ENCODE measurements at places on chromosomes 7 and 10. TPM values are rescaled to one million over a fixed set of nuclear protein-coding genes. Genes with fewer than 3 reads are reported as not detected.

The GNG11 gene
- 29.6 TPM for total RNA-seq

The THAP5 gene
- total RNA-seq = 24.4 TPM

The AGAP9 gene
- total RNA-seq = 1.6 TPM

- H3K4me3 ChIP-seq = no peak overlapping the region
- no peaks in the 10 kb centered on the region for H3K4me1 ChIP-seq
- DNase-seq = no peak
- H3K27ac ChIP-seq = no peak overlapping the region
- H3K36me3 ChIP-seq = no peaks in the 10 kb centered on the region
Observed at GRCh38 chr7:40876601-40877000, 741.8 kb downstream of the SUGCT start.

- H3K27ac ChIP-seq = no peak overlapping the region
- H3K4me3 ChIP-seq = no peak overlapping the region
Observed at GRCh38 chr7:22339725-22340390, 17.1 kb downstream of the RAPGEF5 start.

DNA sequence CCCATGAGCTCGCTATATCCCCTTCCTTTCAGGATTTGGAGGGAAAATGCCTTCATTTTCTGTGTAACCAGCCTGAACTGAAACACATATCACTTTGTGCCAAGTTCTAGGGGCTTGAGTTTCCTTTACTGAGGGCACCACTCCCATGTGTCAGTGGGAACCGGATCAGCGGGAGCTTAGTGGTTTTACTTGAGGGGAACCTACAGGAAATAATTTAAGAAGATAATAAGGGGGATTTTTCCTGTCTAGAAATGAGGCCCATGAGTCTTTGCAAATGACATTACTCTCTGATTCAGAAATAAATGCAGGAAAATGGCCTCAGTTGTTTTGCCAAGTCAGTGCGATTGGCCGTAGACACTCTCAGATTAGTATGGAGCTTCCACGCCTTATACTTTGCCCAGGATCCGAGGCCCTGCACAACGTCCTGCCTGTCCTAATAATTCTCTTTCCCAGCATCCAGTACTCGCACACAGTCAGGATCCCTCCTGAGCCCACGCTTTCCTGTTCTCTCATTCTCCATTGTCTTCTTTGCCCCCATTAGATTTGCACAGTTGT, 86.4 kb upstream of the LYZL1 start:
- H3K27ac ChIP-seq = no peak overlapping the region
- DNase-seq = no peak
- no peak overlapping the region for H3K4me3 ChIP-seq
- H3K36me3 ChIP-seq = no peaks in the 10 kb centered on the region
- H3K4me1 ChIP-seq = no peaks in the 10 kb centered on the region

GRCh38 chr10:31875608-31876007, 53.0 kb downstream of the ARHGAP12 start:
- no peak for DNase-seq
- no peaks in the 10 kb centered on the region for H3K27me3 ChIP-seq
- peaks cover 21% of the 10 kb centered on the region for H3K4me1 ChIP-seq
- H3K36me3 ChIP-seq = no peaks in the 10 kb centered on the region
- H3K4me3 ChIP-seq = no peak overlapping the region
- H3K27ac ChIP-seq = no peak overlapping the region

- no peaks in the 10 kb centered on the region for H3K27me3 ChIP-seq
- H3K4me1 ChIP-seq = peaks cover 78% of the 10 kb centered on the region
- peak overlapping the region; percentile 89 for H3K27ac ChIP-seq
- DNase-seq = peak; percentile 66
Observed at GRCh38 chr10:71998840-71999194, 34.6 kb downstream of the CHST3 start.

DNA sequence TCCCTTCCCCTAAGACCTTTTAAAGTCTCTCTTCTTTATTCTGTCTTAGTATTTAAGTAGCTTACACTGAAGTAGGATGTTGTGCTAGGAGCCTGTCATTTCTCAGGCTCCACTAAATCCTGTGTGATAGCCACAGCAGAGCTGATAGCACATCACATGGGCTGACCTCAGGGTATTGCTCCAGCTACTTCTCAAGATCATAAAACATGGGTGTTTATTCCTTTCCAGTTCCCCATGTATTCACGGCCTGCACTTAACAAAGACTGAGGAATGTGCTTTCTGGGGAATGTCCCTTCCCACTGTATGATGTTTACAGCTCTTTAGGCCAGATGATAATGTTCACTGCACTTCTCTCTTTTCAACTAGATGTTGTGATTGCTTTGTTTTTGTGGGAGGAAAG, 1086.8 kb downstream of the KCNMA1 start:
- no peaks in the 10 kb centered on the region for H3K27me3 ChIP-seq
- H3K4me1 ChIP-seq = peaks cover 28% of the 10 kb centered on the region
- no peaks in the 10 kb centered on the region for H3K36me3 ChIP-seq
- H3K27ac ChIP-seq = no peak overlapping the region

GRCh38 chr10:54203401-54203800, 597.6 kb downstream of the PCDH15 start:
- H3K4me1 ChIP-seq = no peaks in the 10 kb centered on the region
- H3K27me3 ChIP-seq = no peaks in the 10 kb centered on the region
- DNase-seq = no peak
- H3K27ac ChIP-seq = no peak overlapping the region
- H3K36me3 ChIP-seq = no peaks in the 10 kb centered on the region

DNA sequence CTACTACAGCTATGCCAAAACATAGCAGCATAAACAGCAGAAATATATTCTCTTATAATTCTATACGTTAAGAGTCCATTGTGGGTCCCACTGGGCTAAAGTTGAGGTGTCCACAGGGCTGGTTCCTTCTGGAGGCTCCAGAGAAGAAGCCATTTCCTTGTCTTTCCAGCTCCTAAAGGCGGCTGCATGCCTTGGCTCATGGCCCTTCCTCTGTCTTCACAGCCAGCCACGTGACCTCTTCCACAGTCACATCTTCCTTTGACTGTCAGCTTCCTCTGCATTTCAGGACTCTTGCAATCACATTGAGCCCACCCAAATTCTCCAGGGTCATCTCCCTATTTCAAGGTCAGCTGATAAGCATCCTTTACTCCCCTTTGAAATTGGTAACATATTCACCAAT, 17.2 kb downstream of the NACAD start:
- H3K27ac ChIP-seq = no peak overlapping the region
- no peak for DNase-seq
- H3K4me1 ChIP-seq = peaks cover 15% of the 10 kb centered on the region

- no peaks in the 10 kb centered on the region for H3K36me3 ChIP-seq
- H3K27ac ChIP-seq = no peak overlapping the region
- no peak overlapping the region for H3K4me3 ChIP-seq
- H3K27me3 ChIP-seq = no peaks in the 10 kb centered on the region
Observed at GRCh38 chr10:74371696-74372095, 220.7 kb downstream of the ADK start.

Data from left ventricle myocardium inferior (tissue), 1 donor.